Natural killer cell (primary cell): ENCODE measurements at places on chromosomes 6 and 20.

- DNase-seq, result no peak
Observed at GRCh38 chr6:158627168-158627939, 17.2 kb downstream of the DYNLT1 start.

DNA sequence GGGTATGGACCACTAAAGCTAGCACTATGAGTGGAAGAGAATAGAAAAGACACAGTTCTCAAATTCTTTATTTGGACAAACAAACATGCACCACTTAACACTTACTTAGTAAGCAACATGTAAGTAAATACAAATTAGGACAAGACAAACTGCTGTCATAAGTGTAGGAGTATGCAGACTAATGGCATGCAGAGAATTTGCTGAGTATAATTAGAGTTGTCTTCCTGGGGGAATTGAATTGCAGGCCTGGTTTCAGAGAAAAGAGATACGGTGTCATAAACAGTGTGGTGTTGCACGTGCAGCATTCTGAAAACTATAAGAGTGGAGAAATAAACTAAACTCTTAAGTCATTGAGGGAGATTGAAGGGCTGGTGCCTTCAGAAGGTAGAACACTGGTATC lies 125.2 kb upstream of the EYA4 start:
- DNase-seq, result no peak

DNA sequence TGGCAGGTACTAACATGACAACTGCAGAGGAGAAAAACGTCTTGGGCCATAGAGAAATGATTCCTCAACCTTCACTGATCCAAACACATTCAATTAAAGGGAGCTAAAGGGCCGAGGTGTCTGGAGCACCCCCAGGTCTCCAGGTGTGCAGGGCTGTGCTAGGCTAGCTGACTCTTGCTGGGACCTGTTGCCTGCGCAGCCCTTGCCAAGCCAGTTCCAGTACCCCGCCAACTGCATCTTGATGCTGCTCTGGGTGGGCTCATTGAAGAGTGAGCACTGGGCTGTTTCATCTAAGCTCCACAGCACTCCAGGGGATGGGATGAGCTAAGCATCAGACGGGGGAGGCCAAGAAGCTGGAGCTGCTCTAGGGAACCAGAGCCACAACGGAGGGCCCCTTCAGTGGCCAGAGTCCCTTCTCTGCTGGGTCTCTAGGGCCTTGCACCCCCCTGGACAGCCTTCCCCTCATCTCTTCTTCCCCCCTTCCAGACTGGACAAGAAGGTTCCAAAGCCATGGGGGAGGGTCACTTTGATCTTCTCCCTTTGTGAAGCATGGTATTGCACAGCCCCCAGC lies 15.9 kb downstream of the LEMD2 start:
- DNase-seq, result no peak

- no peak for DNase-seq
Observed at GRCh38 chr6:16803294-16804200, 42.3 kb upstream of the ATXN1 start.

- no peak for DNase-seq
Observed at GRCh38 chr20:36097337-36098151, 57.0 kb upstream of the EPB41L1 start.

- no peak for DNase-seq
Observed at GRCh38 chr6:5132731-5133130, 47.6 kb downstream of the PPP1R3G start.

GRCh38 chr6:30006170-30007131 lies 54.6 kb upstream of the POLR1H start:
- DNase-seq, result peak; percentile 18

DNA sequence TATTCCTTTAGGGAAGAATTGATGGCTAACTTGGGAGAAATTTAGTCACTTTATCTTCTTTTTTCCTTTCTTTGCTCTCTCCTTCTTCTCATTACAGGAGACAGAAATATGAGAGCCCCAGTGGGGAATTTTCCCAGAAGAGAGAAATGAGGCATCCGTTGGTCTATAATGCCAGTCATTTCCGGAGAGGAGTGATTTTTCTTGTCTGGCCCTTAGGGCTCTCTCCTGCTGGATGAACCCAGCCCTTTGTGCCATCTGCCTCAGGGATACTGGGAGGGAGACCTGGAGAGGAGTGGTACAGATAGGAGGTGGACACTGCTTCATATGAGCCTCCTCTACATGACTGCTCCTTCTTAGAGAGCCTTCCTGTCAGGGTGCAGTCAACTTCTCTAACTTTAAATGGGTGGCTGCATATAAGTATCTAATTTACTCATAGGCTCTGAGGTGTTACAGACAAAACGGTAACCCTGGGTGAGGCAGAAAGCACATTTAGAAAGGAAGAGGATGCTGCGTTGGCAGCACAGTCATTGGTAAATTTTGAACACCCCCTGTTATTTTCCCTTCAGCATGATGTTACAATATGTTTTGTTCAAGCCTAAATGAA lies 21.9 kb downstream of the RIMS1 start:
- DNase-seq, result no peak

DNA sequence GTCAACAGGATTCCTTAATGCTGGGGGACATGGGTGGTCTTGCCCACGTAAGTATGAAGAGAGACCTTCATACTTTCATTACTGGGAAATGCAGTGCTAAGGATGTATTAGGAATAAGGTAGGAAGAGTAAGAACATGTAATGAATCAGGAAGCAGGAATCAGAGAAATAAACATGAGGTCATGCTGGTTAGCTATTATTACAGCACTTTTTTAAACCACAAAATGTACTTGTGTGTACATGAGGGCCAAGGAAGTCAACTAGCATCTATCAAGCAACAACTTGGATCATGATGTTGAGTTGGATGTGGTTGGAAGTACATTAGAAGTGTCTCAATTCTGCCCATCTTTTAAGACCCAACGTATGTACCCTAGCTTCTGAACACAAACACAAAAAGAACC lies 63.5 kb upstream of the E2F3 start:
- DNase-seq, result no peak

DNA sequence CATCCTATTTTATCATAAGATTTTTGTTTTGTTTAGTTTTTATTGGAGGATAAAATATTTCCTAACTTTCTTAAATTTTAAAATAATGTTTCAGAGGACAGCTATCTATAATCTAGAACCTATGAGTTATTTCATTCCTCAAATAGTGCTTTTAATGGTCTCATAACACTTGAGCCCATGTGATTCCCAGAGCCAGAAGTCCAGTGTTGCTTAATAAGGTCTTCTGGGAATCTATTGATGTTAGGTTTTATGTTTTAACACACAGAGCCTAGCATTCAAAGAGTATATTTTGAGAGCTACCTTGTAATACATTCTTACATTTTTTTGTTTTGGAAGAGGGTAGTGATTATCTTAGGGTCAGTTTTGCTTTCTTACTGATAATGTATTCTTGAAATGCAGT lies 200.2 kb downstream of the CENPW start:
- DNase-seq, result no peak

GRCh38 chr20:12557224-12557623 lies 451.5 kb upstream of the SPTLC3 start:
- DNase-seq, result no peak

DNA sequence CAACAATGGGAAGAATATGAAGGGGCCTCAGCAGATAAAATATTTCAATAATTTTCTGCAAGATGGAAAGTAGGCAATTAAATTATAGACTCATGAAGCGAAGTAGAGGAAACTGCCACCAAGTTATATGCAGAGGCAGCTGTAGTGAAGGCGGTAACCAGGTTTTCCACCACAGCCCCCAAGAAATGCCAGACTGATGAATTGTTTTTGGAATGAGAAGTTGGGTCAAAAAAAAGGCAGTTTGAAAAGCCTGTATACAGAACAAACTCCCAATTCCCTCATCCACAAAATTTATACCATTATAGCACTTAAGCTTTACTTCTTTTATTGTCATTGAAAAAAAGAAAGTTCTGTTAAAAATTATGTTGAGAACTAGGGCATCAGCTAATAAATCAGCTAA lies 45.3 kb downstream of the ELOVL4 start:
- DNase-seq, result no peak

DNA sequence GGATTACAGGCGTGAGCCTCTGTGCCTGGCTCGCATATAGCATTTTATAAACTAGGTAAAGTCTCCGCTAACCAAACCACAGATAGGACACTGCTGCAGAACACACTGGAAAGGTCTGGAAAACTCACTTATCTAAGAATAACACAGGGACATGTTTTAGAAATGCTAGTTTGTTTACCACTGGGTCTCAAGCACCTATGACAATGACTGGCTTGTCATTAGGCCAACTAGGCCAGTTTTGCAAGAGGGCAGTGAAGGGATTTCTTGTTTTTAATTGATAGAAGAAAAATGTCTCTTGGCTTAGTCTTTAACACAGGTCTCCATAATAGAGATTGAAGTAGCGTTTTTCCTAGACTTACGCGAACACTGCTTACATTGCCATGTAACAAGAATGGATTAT lies 201.4 kb downstream of the TMEM242 start:
- no peak for DNase-seq

DNA sequence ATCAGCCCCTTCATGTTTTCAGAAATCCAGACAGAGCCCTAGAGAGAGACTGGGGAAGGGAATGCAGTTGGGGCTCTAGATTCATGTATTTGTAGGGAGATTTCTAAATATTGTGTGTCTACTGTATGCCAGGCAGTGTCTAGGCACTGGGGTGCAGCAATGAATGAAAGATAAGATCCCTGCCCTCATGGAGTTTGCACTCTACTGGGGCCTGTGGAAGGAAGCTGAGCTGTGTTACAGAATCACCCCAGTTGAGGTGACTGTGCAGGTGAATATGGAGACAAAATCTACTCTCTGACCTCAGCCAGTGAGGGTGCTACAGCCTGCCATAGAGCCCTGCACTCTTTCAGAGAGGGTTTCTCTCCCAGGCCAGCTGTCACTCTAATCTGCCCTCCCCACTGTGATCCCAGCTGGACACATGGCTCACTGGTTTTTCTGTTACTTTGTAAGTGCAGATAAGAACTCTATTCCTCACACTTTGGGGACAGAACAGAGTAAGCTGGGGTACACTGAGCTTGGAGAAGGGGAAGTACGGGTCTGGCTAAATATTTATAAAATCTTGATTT lies 69.2 kb upstream of the E2F3 start:
- no peak for DNase-seq

GRCh38 chr6:76942203-76942966 lies 520.9 kb downstream of the HTR1B start:
- no peak for DNase-seq

DNA sequence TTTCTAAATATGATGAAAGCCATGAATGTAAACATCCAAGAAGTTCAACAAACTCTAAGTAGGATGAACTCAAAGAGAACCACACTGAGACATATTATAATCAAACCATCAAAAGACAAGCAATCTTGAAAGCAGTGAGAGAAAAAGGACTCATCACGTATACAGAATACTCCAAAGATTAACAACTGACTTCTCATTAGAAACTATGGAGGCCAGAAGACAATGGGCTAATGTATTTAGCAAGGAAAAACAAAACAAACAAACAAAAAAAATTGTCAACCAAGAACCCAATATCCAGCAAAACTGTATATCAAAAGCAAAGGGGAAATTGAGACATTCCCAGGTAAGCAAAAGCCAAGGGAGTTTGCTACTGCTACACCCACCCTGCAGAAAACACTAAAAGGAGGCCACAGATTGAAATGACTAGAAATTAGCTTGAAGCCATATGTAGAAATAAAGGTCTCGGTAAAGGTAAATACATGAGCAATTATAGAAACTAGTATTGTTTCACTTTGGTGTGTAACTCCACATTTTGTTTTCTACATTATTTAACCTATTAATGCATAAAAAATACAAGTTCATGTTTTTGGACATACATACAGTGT lies 301.1 kb upstream of the QKI start:
- DNase-seq, result no peak

GRCh38 chr20:2888224-2888955 lies 15.1 kb downstream of the PTPRA start:
- no peak for DNase-seq
